Panc1 (cell line): ENCODE measurements at places on chromosomes 3 and 15. TPM values are rescaled to one million over a fixed set of nuclear protein-coding genes. Genes with fewer than 3 reads are reported as not detected.

Gene PRR20G
- not detected for total RNA-seq

Gene GOLGA8R
- 0.80 TPM for total RNA-seq

Gene PIERCE2
- total RNA-seq = 2.8 TPM

Gene C3orf49
- total RNA-seq = not detected

DNA sequence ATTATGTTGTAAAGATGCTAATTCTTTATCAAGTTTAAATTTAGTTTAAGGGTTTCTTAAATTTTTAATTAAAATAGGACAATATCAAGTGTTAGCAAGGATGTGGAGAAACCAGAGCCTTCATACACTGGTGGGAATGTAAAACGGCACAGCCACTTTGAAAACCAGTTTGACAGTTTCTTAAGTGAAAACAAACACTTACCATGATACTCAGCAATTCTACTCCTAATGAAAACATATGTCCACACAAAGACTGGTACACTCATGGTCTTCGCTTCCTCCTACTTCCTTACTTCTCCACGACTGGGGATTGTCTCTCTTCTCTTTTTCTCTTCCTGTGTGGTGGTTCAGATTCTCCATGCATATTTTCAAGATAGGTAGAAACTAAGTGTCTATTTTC is 9.2 kb downstream of the SKIC8 start:
- no peak for DNase-seq

- DNase-seq = no peak
Measured at GRCh38 chr3:127524296-127524896, 66.1 kb downstream of the TPRA1 start.

DNA sequence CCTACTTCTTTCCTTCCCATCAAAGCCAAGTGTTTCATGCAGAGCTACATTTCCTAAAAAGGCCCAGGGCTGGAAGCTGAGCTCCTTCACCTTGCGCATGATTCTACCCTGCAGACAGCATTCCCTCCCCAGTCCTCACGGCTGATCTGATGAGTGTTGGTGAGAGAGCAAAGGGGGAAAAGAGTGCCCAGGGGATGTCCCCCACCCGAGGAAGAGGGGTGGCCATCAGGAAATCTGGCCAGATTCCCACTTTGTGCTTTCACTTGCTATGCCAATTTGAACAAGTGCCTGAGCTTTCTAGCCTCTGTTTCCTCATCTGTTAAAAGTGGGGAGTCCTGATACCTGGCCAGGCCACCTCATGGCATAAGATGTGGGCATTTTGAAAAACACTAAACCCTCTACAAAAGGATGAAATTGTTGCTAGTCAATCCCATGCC is 231.0 kb upstream of the TLE3 start:
- DNase-seq = no peak

- no peak for DNase-seq
Measured at GRCh38 chr3:138458774-138459499, 24.5 kb downstream of the ESYT3 start.

- no peak for DNase-seq
Measured at GRCh38 chr3:70360979-70361760, 48.7 kb upstream of the MDFIC2 start.

GRCh38 chr15:84911879-84912660 is 27.6 kb downstream of the SLC28A1 start:
- no peak for DNase-seq

DNA sequence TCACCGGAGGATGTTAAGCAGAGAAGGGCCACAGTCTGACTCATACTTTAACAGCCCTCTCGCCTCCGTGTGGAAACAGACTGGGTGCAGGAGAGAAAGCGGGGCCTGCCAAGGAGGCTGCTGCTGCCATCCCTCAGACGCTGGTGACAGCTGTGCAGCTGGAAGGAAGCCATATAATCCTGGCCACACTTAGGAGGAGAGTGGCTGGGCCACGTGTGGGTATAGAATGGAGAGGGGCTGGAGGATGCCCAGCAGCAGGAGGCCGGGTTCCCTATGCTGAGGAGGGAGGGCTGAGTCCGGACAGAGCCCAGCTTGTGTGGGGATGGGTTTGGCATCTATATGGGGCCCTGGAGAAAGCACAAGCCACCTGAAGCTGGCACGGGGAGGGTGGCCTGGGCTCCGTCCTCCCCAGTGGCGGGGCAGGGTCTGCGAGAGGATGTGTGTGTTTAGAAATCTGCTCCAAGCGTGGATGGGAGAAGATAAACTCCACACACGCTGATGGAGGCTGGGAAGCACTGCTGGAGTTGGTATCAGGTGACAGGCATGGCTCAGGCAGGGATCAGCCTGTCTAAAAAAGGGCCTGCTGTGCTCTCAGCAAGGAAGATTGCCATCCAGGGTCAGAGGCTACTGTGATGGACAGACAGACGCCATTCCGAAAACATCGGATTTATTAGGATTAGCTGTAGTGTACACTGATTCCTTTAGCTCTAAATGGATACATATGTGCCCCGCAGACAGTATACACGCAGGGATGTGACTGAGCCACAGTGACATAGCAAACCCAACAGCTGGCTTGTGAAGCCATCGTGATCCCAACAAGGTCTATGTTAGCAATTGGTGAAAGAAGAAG is 15.9 kb downstream of the ABTB1 start:
- DNase-seq = no peak

DNA sequence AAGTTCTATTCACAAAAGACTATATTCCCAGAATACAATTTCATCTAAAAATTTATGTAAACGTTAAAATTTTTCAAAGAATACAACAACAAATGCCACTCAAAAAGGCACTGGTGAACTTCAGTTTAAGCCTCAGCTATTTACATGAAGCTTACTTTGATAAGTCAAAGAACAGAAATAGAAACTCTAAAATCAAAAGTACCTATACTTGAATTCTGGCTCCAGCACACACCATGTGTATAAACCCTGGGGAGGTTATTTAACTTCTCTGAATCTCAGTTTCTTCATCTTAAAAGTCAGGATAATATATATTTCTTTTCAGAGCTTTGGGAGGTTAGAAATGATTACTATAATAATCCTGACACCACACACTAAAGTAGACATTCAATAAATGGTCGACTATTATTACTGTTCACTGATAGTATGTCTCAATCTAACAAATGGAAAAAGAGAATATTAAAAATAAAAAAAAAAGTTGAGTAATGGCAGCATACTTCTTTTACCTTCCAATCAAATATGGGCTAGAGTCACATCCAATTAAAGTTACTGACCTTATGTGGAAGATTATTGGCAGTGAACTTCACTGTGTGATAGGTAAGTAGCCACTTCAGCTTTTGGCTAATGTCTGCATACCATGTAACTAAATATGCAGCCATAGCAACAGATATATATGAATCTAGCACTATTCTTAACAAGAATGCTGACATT is 248.4 kb downstream of the ISL2 start:
- no peak for DNase-seq

DNA sequence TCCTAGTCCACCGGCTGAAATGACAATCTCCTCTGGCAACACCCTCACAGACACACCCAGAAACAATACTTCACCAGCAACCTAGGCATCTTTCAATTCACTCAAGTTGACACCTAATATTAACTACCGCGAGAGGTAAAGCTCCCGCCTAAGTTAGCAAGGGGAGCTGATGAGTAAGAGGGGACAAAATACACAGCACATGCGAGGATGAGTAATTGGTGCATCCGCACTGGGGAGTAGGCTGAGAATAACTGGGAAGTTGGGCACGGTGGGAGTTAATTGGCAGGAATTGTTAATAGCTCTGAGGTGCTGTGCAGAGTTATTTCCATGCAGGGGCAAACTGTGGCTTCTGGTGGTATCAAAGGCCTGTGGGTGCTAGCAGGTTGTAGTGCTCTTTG is 14.5 kb upstream of the PLD1 start:
- no peak for DNase-seq
